Left renal cortex interstitium (tissue), 4 donors: ENCODE measurements at places on chromosomes 12 and 14. TPM values are rescaled to one million over a fixed set of nuclear protein-coding genes. Genes with fewer than 3 reads are reported as not detected.

The KRT83 gene
- not detected for polyA plus RNA-seq

The IL23A gene
- polyA plus RNA-seq: 0.59 TPM

The RNASE7 gene
- polyA plus RNA-seq: 0.46 TPM

The ZFHX2 gene
- 9.5 TPM for polyA plus RNA-seq

The SPTSSA gene
- polyA plus RNA-seq: 25.1 TPM

The ZC3H10 gene
- 6.0 TPM for polyA plus RNA-seq

The HECTD1 gene
- 179 TPM for polyA plus RNA-seq

The TMEM121 gene
- polyA plus RNA-seq: 3.2 TPM

GRCh38 chr12:22856178-22856577 lies 231.2 kb downstream of the ETNK1 start:
- peak; percentile 6 for DNase-seq

DNA sequence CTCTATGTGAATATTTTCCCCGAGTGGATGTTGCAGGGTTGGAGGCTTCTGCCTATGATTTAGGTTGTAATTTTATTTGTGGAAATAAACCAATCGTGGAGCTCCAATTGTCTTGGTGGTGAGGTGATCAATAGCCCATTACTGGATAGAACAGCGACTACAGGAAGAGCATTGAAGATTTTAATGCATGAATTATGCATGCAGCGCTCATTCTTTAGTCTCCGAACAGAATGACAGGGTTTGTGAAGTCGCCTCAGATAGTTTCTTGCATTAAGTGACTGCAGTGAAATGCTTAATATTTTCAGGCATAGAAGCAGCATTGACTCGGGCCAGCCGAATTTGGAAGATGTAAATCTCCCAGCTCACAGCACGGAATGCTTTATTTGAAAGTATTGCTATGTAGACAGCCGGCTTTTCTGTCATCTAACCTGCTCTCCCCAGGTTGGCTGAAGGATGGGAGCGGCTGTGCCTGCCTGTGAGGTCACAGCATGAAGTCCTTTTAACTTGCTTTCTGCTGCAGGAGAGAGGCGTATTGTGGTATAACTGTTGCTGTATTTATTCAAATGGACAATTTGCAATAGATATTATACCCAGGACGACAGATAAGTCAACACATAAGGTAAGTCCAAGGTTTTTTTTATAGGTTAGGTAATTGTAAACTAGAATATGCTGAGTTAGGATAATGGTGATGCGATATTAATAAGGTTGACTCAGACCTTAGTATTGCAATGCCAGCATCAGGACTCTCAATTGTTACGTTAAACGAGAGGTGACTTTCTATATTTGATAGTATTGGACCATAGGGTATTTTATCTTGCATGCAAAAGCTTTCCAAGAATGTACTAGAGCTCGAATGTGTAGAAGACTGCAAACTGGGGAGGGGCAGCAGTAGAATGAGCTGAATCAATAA lies 135.7 kb downstream of the CNTN1 start:
- no peak for DNase-seq

DNA sequence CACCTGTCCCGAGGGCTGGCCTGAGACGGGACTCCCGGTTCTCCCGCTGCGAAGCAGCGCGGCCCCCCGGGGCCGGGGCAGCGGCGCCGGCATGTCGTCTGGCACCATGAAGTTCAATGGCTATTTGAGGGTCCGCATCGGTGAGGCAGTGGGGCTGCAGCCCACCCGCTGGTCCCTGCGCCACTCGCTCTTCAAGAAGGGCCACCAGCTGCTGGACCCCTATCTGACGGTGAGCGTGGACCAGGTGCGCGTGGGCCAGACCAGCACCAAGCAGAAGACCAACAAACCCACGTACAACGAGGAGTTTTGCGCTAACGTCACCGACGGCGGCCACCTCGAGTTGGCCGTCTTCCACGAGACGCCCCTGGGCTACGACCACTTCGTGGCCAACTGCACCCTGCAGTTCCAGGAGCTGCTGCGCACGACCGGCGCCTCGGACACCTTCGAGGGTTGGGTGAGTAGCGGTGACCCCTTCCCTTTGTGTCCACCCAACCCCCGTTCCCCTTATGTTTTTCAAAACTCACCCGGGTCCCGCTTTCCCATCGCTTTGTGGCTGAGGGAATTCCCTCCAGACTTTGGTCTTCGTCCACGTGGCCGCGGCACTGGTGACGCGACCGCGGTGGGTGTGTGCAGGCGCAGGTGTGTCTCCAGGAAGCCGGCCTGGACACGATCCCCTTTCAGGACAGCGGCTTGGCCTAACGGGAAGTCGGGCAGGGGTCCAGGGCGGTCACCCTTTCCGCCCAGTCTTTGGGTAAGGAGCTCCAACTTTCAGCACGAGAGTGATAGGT lies 826 bp downstream of the PRKCH start:
- DNase-seq: no peak

GRCh38 chr12:15206831-15207389 lies 14.3 kb downstream of the RERG start:
- DNase-seq: no peak

GRCh38 chr14:87158283-87158682 lies 834.7 kb downstream of the GALC start:
- no peak for DNase-seq

DNA sequence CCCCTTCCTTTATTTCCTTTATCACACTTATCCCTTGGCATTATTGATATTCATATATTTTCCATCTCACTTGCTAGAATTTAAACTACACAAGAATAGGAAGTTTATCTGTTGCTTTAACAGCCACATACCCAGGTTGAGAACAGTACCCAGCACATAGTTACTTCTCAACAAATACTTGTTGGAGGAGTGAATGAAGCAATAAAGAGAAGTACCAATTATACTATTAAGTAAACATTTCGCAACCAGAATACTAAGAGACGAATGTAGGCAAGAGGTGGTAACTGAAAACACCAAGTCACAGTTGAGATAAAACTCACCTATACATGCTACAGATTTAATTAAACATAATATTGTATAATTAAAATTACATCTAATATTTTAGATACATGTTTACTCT lies 110.9 kb downstream of the FSCB start:
- DNase-seq: no peak

- no peak for DNase-seq
Measured at GRCh38 chr14:47102472-47102871, 450.9 kb upstream of the RPL10L start.

DNA sequence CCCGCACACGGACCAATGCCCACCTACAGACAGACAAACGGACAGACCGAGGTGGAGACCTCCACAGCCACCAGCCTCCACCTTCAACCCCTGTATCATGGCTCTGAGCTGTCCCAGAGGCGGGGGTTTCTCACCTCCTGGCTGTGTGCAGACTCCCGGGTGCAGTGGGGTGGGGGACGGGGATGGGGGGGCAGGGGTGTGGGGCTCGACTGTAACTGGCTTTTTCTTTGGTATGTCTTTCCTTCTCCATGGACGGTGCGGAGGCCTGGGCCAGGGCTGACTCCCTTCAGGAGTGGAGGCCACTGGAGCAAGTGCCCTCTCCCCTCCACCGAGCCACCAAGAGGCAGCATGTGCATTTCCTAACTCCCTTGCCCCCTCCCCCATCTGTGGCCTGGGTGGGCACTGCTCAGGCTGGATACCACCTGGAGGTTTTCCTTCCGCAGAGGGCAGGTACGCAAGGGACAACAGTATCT lies 122.6 kb downstream of the ESRRB start:
- DNase-seq: no peak

DNA sequence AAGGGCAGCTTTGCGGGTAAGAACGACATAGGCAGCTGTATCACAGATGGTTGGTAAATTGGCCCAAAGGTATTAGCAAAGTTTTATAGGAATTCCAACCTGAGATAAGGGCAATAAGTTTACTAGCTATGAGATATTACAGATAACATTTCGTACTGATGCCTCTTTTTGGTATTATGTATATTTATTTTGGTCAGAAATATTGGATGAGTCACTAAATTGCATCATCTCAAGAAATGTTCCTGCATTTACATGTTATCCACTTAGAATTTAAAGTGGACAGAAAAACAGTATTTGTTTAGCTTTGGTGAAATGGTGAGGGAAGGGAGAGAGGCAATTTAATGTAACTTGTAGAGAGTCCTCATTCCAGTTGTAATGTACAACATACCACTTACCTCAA lies 65.1 kb upstream of the PZP start:
- DNase-seq: no peak

DNA sequence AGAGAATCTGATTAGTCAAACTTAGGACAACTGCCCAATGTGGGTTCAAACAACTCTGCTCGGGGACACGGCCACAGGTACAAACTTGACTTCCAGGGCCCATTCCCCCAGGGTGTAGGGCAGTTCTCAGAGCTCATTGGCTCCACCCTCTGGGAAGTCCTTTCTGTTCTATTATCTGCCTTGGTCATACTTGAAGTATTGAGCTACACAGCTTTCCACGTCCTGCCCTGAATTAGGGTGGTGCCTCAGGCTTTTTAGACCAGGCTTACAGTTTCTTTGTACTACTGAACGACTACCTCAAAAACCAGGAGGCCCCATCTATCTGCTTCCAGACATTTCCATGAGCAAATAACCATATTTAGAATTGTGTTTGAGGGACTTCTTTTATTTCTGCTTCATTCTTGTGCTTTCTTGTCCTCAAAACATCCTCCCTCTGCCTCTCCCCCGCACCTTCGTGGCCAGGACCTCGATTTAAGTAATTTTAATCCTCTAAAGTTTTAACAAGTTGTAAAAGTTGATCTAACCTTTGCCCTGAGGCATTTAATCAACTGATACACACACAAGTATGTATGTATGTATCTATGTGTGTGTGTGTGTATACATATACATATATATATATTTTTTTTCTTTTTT lies 281.7 kb upstream of the AMIGO2 start:
- DNase-seq: no peak
